Fibroblast of skin of left quadriceps (primary cell): ENCODE measurements at places on chromosomes 1 and 21.

- DNase-seq: no peak
Measured at GRCh38 chr1:228695015-228695955, 40.0 kb upstream of the RHOU start.

DNA sequence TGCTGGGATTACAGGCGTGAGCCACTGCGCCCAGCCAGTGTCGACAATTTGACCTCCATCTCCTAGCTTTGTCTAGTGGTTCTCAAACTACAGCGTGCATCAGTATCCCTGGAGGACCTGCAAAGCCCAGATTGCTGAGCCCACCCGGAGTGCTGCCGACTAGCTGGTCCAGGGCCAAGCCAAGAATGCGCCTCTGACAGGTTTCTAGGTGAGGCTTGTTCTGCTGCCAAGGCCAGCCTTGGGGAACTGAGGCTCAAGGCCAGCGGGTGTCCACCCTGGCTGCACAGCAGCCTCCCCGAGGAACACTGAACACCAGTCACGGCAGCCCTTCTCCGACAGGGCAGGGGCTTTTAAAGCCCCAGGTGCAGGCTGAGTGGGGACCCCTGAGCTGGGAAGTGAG, 9.8 kb upstream of the PTTG1IP start:
- no peak for DNase-seq

GRCh38 chr1:244162786-244163530, 111.9 kb downstream of the ZBTB18 start:
- peak; percentile 13 for DNase-seq

DNA sequence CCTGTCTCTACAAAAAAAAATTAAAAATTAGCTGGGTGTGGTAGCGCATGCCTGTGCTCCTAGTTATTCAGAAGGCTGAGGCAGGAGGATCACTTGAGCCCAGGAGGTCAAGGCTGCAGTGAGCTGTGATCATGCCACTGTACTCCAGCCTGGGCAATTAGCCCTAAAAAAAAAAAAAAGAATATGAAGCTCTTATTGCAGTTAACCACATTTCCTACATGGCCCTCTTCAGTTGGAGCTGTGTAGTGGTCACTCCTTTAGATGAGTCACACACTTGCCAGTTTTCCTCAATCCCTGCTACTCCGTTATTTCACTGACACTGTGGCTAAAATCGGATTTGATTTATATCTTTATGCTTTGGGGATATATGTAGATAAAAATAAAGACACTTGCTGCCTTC, 11.8 kb downstream of the NFYC start:
- DNase-seq: peak; percentile 33

GRCh38 chr1:27130798-27131197, 24.1 kb downstream of the SLC9A1 start:
- DNase-seq: no peak

GRCh38 chr1:216854836-216855484, 131.7 kb upstream of the ESRRG start:
- DNase-seq: no peak

DNA sequence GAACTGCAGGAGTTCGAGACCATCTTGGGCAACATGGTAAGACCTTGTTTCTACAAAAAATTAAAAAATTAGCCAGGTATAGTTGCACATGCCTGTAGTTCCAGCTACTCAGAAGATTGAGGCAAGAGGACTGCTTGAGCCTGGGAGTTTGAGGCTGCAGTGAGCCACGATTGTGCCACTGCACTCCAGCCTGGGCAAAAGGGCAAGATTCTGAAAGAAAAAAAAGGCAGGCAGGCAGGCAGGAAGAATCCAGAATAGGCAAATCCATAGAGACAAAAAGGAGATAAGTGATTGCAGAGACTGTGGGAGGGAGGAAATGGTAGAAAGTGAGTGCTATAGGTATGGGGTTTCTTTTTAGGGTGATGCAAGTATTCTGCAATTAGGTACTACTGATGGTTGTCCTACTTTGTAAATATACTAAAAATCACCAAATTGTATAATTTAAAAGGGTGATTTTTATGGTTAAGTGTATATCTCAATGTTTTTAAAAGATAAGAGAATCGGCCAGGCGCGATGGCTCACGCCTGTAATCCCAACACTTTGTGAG, 29.4 kb downstream of the ZZZ3 start:
- DNase-seq: no peak

- DNase-seq: no peak
Measured at GRCh38 chr1:168343566-168343965, 62.9 kb downstream of the TBX19 start.
